T-cell (primary cell): ENCODE measurements at places on chromosomes 12 and 14. TPM values are rescaled to one million over a fixed set of nuclear protein-coding genes. Genes with fewer than 3 reads are reported as not detected.

The HOXC12 gene
- total RNA-seq = not detected

The ACSM4 gene
- not detected for total RNA-seq

DNA sequence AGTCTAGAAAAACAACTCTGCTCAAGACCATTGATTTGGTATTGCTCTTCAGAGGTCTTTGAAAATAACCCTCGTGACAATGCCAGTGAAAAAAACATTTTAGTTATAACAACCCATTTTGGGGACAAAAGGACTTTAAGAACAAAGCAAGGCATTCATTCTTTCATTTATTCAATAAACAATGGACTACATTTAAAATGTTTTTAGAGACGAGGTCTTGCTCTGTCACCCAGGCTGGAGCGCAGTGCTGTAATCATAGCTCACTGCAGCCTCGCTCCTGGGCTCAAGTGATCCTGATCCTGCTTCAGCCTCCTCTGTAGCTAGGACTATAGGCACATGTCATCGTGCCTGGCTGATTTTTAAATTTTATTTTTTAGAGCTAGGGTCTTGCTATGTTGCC, 7.7 kb upstream of the KICS2 start:
- H3K27ac ChIP-seq = no peak overlapping the region
- peaks cover 8% of the 10 kb centered on the region for H3K27me3 ChIP-seq
- no peaks in the 10 kb centered on the region for H3K4me1 ChIP-seq

The TMPRSS12 gene
- total RNA-seq = not detected

DNA sequence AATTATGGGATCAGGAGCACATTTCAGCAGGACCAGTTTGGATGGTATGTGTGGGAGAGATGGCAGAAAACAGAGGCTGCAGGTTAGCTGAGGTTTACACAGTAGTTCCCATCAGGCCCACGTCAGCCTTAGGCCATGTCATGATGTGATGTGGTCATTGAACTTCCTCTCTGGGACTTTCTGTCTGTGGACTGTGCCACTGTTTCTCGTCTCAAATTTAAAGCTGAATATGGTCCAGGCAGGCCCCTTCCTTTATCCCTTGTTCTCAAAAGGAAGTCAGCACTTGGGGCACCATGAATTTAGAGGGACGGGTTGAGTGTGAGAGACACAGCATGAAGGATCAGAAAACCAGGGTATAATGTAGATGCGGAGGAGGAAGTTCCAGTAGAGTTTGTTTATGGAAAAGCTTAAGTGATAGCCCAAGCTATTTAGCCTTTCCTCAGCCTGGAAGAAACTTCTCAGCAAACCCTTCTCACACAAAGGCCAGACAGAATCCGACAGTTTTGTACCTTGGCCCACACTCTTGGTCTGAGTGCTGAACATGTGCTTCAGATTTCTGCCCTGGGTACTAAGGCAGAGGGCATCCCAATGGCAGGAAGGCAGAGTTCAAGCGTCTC, 3.6 kb upstream of the IGFBP6 start:
- H3K4me1 ChIP-seq = peaks cover 3% of the 10 kb centered on the region
- H3K36me3 ChIP-seq = no peaks in the 10 kb centered on the region
- H3K27me3 ChIP-seq = peaks cover 22% of the 10 kb centered on the region
- no peak overlapping the region for H3K4me3 ChIP-seq

The KRT7 gene
- total RNA-seq = 2.7 TPM

The KLRF1 gene
- 1.3 TPM for total RNA-seq

DNA sequence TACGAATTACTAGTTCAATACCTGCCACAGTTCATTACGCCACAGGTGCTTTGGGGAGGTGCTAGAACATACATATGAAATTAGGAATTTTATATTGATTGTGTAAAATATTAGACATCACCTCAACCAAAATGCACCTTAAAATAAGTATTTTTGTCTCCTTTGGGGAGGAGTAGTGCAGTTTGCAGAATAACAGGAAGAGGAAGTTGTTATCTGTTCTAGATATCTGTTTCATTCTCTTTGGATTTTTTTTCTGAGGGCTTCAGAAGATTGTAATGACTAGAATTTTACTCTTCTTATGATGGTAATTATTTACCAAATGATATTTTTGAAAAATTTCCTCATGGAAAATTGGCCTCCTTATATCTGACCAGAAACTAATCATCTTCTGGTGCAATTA, 9.9 kb upstream of the GYS2 start:
- no peaks in the 10 kb centered on the region for H3K36me3 ChIP-seq
- H3K27ac ChIP-seq = peak overlapping the region; percentile 75
- H3K4me3 ChIP-seq = no peak overlapping the region

DNA sequence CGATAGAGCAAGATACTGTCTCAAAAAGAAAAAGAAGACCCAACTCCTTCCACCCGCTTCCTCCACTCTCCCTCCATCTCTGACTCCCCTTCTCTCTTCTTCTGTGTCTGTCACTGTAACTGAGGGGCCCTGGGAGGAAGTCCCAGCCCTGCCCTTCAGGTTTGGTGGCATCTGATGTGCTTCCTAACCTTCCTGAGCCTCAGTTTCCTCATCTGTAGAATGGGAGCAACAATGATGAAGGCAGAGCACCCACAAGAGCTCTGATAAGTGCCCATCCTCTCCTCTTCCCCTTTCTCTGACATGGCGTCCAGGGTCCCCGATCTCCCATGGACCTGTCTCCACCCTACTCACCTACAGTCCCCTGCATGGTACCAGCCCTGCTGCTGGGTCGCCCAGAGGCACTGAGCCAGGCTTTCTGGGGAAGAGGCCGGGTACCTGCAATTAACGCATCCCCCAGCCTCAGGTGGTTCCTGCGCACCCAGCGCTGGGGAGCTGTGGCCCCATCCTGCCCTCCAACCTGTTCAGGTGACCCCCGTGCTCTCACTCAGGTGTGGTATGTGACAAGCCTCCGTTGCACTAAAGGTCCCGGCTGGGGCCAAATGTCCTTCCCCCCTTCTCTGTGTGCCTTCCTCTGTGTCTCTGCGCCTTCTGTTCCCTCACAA, 13.2 kb downstream of the FOXN4 start:
- H3K27me3 ChIP-seq = no peaks in the 10 kb centered on the region
- no peak overlapping the region for H3K4me3 ChIP-seq
- no peak overlapping the region for H3K27ac ChIP-seq
- H3K4me1 ChIP-seq = no peaks in the 10 kb centered on the region
- no peak for DNase-seq

The KRT72 gene
- total RNA-seq = 12.1 TPM

- no peak overlapping the region for H3K4me3 ChIP-seq
- H3K4me1 ChIP-seq = no peaks in the 10 kb centered on the region
- peaks cover 2% of the 10 kb centered on the region for H3K27me3 ChIP-seq
- no peak overlapping the region for H3K27ac ChIP-seq
Measured at GRCh38 chr14:21771671-21772070, 98.1 kb upstream of the OR4E1 start.

- no peak for DNase-seq
- peaks cover 54% of the 10 kb centered on the region for H3K4me1 ChIP-seq
- peak overlapping the region; percentile 76 for H3K27ac ChIP-seq
- no peaks in the 10 kb centered on the region for H3K36me3 ChIP-seq
Measured at GRCh38 chr14:50792051-50792477, 38.9 kb downstream of the NIN start.

DNA sequence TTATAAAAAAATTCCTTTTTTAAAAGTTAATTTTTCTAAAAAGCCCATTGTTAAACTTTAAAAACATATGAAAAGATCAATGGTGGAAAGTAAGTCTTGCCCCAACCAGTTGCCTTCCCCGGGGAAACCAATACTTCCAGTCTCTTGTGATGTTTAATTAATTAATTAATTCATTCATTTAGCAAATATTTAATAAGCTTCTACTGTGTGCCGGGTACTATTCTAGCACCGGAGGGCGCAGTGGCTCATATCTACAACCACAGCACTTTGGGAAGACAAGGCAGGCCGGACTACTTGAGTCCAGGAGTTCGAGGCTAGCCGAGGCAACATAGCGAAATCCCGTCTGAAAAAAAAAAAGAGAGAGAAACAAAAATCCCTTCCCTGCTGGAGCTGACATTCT, 87.4 kb downstream of the HECTD4 start:
- no peak overlapping the region for H3K27ac ChIP-seq
- no peaks in the 10 kb centered on the region for H3K4me1 ChIP-seq
- H3K36me3 ChIP-seq = no peaks in the 10 kb centered on the region
- no peak overlapping the region for H3K4me3 ChIP-seq
- DNase-seq = no peak

The RECQL gene
- 53.8 TPM for total RNA-seq

DNA sequence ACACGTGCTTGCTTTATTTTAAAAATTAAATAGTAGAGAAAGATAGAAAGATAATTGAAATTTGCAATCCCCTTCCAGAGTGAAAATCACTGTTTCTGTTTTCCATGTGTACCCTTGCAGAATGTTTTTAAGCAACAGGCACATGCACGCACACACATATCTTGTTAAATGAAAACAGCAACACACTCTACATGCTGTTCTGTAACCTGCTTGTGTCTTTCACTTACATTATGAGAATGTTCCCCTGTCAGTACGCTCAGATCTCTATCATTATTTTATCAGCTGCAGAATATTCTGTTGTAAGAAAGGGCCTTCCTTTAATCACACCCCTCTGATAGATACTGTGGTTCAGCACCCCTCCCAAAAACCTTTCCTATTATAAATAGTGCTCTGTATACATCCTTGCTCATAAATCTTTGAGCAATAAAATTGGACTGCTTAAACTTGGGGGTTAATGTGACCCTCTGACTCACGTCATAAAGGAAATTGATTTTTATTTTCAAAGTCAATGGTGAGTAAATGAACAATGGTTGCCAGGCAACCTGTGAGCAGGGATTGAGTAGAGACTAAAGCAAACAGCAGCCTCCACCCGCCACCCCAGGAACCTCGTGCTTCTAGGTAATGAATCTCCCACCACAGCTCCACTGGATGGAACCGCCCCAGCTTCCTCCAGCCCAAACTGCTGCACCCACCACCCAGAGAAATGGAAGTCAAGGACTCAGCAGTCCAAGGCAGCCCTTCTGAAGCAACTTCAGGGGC, 31.9 kb upstream of the CHGA start:
- H3K27ac ChIP-seq = no peak overlapping the region
- H3K4me3 ChIP-seq = no peak overlapping the region
- H3K4me1 ChIP-seq = no peaks in the 10 kb centered on the region
- peaks cover 23% of the 10 kb centered on the region for H3K27me3 ChIP-seq
- DNase-seq = no peak

DNA sequence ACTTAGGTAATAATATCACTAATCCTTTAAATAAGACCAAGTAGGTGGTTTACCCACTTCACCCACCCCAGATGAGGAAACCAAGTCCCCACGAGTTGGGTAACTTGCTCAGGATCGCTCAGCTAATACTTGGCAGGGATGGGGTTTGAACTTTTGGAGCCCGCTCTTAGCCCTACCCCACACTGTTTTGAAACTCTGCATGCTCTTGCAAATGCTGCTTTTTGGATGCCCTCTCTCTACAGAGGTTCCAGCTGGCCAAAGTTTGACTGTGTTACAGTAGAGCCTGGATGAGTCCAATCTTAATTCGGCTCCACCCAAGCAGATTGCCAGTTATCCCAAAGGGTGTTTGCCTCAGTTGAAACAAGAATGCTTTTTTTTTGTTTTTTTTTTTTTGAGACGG, 6.8 kb downstream of the PLEKHG3 start:
- H3K4me1 ChIP-seq = peaks cover 71% of the 10 kb centered on the region
- no peaks in the 10 kb centered on the region for H3K36me3 ChIP-seq
- no peak overlapping the region for H3K4me3 ChIP-seq
- no peaks in the 10 kb centered on the region for H3K27me3 ChIP-seq
- DNase-seq = no peak
- H3K27ac ChIP-seq = peak overlapping the region; percentile 46

The DBX2 gene
- not detected for total RNA-seq

GRCh38 chr12:62635649-62636048, 169.0 kb downstream of the MON2 start:
- H3K36me3 ChIP-seq = no peaks in the 10 kb centered on the region
- no peak overlapping the region for H3K4me3 ChIP-seq
- peaks cover 17% of the 10 kb centered on the region for H3K4me1 ChIP-seq
